ENCODE measurements at places on chromosomes 4 and X.

DNA sequence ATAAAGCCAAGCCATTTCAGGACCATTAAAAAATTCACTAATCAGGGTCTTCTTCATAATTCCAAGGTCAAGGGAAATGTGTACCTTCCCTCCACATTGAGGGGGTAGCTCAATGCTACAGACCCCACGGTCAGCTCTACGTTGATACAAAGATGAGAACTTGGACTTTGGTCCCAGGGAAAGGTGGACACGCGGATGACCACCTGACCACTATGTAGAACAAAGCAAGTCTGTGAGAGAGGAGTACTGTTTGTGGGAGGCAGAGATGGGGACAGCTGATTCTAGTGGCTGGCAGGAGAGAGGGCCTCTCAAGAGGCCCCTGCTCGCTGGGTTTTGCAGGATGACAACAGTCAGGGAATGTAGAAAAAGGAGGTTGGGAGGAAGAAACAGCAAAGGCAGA lies 58.0 kb downstream of the SLC2A9 start:
- DNase-seq, result no peak

DNA sequence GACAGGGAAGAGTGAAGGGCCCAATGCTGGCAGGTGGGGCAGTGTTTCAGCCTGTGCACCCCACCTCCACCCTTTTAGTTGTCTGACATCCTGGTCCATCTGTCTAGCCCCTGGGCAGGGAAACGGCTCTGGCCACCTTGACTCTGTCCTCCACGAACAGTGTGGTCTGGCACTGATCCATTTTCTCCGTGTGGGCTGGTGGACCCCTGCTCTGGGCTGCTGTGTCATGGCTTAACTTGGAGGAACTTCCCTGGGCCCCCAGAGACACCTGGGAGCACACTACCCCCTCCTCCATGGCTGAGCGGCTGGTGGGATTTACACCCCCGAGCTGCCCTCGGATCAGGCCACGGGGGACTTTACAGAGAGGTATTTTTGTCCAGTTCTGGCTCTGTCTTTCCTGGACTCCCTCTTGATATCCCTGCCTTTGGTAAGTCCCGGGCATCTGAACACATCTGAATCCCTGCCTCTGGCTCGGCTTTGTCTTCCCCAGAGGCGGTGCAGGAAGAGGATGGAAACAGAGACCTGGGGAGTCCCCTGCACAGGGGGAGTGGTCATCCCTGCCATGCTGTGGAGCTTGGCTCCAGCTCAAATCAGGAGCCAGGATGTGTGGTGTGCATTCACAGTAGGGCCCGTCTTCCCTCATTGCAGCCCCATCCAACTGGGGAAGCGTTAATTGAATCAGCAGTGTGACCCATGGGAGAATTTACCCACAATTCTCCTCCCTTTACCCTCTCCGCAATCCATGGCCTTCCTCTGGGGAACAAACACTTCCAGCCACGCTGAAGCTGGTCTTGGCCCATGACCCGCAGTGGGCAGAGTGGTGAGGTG lies 6.3 kb upstream of the NKX1-1 start:
- no peak for DNase-seq

GRCh38 chrX:1902901-1903235 lies 288.0 kb downstream of the ASMT start:
- no peak for DNase-seq

DNA sequence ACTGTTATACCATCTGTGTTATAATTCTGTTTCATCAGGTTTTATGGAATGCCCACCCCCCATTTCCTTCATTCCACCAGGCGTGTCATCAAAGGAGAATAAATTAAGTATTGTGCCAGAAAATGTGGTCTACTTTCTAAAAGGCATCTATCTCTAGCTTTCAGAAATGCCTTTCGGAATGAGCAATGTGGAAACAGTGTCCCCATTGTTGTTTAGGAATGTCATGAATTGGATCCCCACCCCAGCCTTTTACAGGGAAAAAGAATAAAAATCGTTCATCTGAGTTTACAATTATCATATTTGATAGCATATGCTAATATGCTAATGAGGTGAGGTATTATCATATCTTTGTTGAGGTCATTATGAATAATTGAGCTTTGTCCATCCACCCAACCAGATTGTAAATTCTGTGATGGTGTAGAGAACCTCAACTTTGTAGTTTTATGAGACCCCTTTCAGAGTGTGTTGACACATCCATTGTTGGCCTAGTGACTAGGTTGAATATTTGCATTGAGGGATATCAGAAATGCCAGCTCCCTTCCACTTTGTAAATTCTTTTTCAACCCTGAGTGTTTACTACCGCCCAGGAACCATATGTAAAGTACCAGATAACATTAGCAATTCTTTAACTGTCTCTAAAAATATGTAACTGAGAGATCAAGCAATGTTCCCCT lies 56.2 kb upstream of the CCDC160 start:
- no peak for DNase-seq

- no peak for DNase-seq
These were observed 214.0 kb upstream of the SLIT2 start for GRCh38 chr4:20037745-20038144.

- no peak for DNase-seq
These were observed 38.6 kb downstream of the MTMR1 start for GRCh38 chrX:150731795-150732194.

DNA sequence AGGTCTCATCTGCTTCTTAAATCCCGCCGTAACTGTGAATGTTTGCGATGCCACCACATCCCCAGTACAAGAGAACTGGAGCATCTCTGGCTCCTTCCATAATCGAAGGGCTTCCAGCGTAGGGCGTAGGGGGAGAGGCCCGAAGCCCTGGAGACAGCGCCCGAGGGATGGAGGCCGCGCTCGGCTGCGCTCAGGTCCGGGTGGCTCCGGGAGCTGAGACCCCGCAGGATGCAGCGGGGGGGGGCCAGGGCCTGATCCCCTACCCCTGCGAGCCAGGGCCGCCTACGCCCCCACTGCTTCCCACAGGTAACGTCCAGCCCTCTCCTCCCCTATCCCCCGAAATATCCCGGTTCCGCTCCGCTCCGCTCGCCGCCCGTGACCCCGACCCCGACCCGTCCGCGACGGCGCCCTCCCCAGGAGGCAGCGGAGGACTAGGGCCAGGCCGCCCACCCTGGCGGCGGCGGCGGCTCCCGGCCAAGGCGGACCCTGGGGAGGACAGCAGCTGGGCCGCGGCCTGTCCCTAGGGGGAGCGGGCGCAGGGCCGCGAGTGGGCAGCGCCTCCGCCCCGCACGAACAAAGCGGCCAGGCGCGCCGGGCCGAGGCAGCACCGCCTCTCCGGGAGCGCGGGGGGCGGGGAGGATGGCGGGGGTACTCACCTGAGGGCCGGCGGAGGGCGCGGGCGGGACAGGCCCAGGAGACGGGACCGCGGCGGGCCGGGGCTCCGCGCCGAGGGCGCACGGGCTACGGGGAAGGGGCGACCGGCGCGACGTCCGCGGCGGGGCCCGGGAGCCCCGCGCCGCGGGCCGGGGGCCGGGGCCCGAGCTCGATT lies 723 bp downstream of the WDFY3 start:
- peak; percentile 73 for DNase-seq
